CD14-positive monocyte (primary cell): ENCODE measurements at places on chromosomes 6 and 20. TPM values are rescaled to one million over a fixed set of nuclear protein-coding genes. Genes with fewer than 3 reads are reported as not detected.

The GRIK2 gene
- polyA plus RNA-seq, result not detected

The B3GALT4 gene
- polyA plus RNA-seq, result 32.2 TPM

The EPHA7 gene
- polyA plus RNA-seq, result not detected

The MAS1 gene
- polyA plus RNA-seq, result not detected

The GTF2H4 gene
- polyA plus RNA-seq, result 6.0 TPM

The PNPLA1 gene
- polyA plus RNA-seq, result 3.8 and 4.3 TPM in 2 replicates

The TUBB1 gene
- polyA plus RNA-seq, result 3.1 TPM

The LTA gene
- polyA plus RNA-seq, result not detected

GRCh38 chr6:63904650-63905248 lies 269.1 kb downstream of the PHF3 start:
- peak; percentile 4 for DNase-seq

- DNase-seq, result no peak
Observed at GRCh38 chr6:29769336-29769735, 46.1 kb downstream of the HLA-F start.

GRCh38 chr20:63739130-63740069 lies at the start of gene SLC2A4RG:
TSS of gene SLC2A4RG (plus strand) at chr20:63739776. CDS start at chr20:63739913, 137 bp downstream.
- DNase-seq, result peak; percentile 71

- no peak for DNase-seq
Observed at GRCh38 chr6:7106215-7106751, 1.5 kb upstream of the RREB1 start.

- DNase-seq, result no peak
Observed at GRCh38 chr20:12641619-12642018, 367.2 kb upstream of the SPTLC3 start.

- DNase-seq, result no peak
Observed at GRCh38 chr6:93423542-93423941, 4.2 kb upstream of the EPHA7 start.

DNA sequence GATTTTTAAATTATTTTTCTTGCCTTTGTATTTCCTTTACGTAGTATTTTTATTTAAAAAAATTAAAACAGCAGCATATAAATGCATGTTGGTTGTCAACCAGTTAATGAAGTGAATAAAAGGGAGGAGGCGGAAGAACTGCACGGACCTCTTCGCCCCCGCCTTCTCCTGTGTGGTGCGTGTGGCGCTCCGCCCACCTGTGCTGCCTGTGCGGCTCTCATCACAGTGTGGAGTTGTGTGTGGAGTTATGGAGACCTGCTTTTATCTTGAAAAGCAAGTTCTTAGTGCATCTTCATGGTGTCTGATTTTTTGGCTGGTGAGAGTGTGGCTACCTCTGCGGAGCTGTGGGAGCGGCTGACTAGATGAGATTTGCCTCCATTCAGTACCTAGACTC lies 58.4 kb downstream of the PTPN1 start:
- DNase-seq, result no peak

GRCh38 chr6:139904158-139904533 lies 529.7 kb upstream of the CITED2 start:
- peak; percentile 54 for DNase-seq

DNA sequence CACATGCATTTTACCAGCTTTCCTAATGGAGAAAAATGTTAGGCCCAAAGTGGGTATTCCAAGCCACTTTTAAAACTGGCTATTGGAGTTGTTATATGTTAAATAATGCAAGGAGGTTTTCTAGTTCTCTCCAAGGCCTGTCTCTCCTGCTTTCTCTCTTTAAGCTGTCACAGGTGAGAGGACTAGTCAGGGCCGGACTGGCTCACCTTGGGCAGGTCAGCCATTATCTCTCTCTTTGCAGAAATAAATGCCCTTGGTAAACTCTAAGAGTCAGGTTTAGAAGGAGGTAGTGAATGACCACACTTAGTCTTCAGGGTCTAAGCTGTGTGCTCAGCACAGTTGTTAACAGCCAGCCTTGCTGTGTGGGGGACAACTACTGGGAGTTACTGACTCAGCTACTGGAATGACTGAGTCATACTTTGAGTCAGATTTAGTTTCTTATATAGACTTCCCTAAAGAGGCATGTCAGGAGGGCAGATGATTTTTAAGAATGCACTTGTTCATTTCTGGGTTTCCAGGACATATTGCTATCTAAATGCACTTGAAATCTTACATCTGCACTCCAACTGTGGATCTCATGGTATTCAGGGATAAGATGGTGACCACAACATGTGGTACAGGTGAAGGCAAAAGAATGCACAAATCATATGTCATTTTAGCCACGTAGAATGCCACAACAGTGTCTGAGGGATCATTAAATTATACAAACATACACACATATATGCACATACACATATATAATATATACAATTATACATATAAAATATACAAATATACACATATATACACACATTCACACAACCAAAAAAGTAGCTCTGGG lies 719.4 kb downstream of the EPM2A start:
- peak; percentile 37 for DNase-seq
